ENCODE measurements at places on chromosomes 12 and 14.

DNA sequence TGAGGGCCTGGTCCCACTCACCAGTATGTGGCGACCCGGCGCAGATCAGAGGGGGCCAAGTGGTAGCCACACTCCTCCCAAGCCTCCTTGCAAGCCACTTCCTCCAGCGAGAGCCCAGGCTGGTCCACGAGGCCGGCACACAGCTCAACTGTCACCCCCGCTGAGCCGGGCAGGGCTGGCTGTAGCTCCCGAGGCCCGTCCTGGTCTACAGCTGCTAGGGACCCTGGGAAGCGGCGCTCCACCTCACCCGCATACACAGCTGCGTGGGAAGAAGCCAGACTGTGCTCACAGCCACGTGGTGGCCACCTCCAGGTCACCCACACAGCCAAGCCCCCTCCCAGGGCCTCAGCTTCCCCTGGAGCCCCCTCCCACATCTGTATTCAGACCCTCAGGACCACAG is 4.6 kb downstream of the NUDT14 start:
- no peak for DNase-seq

- DNase-seq, result no peak
These were observed 9.8 kb downstream of the RARG start for GRCh38 chr12:53222170-53222721.

DNA sequence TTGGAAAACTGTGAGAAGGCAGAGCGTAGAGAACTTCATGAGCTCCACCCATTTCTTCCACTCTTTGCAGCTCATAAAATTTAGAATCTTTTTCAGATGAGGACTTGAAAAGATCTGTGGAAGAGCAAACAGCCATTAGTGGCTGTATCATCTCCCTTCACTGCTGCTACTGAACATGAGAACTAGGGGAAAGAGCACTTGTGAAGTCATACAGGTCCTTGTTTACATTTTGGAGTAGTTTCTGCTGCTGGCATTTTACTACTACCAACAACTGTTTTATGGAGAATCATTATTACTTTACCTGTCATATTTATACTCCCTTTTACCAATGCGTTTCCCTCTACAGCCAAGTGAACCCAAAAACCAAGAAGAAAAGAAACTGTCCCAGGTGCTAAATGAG is 41.0 kb downstream of the RPGRIP1 start:
- DNase-seq, result no peak

GRCh38 chr12:57738661-57739237 is at the start of gene AGAP2:
Gene AGAP2 (minus strand): TSS chr12:57738742. CDS start chr12:57738246, 496 bp downstream.
- no peak for DNase-seq

- DNase-seq, result no peak
These were observed 222.7 kb upstream of the PLXNC1 start for GRCh38 chr12:93925585-93926205.

DNA sequence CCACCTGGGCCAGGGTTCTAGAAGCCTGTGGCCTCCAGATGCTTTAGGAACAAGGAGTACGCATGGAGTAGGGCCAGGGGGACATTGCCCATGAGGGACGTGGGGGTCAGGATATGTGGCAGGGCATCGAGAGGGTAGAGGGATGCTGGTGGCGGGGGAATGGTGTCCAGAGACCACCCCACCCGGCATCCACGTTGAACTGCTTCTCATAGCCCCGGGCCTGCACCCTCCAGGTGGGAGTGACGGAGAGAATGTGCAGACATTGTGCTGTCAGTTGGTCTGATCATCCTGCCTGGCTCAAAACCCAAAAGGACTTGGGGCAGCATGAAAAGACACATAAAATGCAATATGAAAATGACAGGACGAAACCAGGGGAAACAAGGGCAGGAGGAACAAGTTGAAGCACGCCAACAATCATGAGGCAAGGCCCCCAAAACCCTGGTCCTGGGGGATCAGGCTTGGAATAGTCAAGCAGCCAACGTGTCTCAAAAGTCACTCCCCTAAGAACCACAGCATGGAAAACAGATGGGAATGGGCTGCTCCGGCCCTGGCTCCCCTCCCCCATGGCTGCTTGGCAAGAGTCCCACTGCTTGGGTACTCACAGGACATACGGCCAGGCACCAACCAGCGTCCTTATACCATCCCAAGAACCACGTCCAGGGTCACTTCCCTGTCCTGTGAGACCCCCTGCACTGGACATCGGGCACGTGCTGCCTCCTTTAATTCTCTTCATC is 117.9 kb downstream of the DICER1 start:
- no peak for DNase-seq

DNA sequence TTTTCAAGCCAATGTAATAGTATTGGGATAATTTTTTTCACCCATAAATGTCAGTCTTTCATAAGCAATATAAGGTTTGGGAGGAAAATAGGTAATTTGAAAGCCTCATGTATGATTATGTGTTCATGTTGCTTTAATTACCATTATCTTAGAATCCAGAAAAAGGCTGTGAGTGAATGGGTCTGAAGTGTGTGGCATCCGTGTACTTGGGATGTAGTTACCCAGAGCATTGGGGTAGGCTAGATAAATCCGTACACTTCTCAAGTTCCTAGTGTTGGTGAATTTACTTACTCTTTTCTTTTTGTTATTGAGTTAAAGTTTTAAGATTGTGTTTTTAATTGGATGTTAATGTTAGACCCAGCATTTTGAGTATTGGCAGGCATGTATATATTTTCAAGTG is 104.4 kb downstream of the FGD4 start:
- DNase-seq, result no peak

DNA sequence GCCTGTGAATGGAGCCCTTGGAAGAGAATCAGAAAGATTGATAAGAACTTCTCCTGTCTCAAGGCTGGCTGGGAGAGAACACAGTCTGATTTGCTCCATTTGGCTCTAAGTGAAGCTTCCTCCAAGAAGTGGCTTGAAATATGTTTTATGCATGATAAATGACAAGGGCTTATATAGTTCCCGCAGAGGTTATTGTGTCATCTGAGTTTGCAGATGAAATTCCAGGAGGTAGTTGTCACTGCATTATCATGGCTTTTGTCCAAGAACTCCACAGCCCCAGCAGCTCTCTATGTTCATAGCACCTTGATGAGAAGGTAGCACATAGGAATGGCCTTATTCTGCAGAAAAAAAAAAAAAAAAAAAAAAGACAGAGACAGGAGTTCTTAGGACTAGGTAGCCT is 108.5 kb downstream of the DACT1 start:
- no peak for DNase-seq

GRCh38 chr14:93132472-93133065 is 16.8 kb upstream of the ITPK1 start:
- DNase-seq, result no peak

DNA sequence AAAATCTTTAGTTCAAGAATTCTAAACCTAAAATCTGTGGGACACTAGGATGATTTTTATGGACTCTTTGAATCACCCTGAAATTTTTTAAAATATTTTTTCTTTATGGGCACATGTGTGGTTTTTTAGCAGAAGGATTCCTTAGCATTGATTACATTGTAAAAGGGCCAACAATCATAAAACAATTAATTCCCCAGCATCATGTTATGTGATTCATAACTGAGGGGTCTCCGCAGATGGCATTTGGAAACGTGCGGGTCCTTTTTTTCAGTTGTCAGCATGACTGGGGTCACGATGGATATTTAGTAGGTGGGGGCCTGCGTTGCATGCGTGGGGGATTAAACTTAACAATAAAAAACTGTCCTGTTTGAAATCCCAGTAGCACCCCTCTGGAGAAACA is 52.5 kb downstream of the NTF3 start:
- DNase-seq, result no peak

- no peak for DNase-seq
These were observed 186.8 kb downstream of the ASCL1 start for GRCh38 chr12:103144278-103144677.

DNA sequence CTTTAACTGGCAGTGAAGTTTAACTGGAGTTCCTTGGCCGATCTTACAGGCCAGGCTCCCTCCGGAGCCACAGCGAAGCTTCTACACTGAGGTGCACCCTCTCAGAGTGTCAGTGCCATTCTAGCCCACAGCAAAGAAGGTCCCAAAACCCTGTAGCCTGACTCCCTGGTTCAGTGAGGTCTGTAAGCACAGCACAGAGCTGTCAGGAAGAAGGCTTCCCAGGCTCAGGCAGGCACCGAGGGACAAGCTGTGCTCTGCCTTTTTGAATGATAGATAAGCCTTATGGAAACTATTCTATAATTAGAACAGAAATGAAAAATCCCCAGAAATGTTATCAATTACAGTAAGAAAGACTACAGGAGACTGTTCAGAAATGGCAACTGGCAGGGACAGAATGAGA is 40.2 kb downstream of the MOK start:
- no peak for DNase-seq
